ENCODE measurements at places on chromosomes 3 and 15.

DNA sequence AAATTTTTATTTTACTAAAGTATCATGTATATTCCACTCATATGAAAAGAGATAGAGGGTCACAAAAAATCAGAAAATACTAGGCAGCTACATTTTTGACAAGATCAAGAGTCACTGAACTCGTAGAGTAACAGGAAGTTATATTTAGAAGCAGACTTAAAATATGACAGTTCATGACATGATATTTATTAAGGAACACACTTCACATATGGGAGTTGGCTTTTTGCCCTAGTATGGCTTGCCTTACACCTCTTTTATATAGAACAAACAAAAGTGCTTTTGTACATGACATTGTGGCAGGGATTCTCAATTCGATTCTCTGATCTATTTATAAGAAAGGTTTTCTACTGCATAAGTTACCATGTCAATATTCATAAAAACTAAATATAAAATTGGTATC lies 80.1 kb upstream of the GBE1 start:
- no peak for DNase-seq

GRCh38 chr3:33639889-33640288 lies 78.2 kb downstream of the CLASP2 start:
- no peak for DNase-seq

GRCh38 chr3:66066963-66067617 lies 28.4 kb upstream of the MAGI1 start:
- DNase-seq: no peak

- no peak for DNase-seq
These were observed 26.4 kb downstream of the LARS2 start for GRCh38 chr3:45414823-45415222.

DNA sequence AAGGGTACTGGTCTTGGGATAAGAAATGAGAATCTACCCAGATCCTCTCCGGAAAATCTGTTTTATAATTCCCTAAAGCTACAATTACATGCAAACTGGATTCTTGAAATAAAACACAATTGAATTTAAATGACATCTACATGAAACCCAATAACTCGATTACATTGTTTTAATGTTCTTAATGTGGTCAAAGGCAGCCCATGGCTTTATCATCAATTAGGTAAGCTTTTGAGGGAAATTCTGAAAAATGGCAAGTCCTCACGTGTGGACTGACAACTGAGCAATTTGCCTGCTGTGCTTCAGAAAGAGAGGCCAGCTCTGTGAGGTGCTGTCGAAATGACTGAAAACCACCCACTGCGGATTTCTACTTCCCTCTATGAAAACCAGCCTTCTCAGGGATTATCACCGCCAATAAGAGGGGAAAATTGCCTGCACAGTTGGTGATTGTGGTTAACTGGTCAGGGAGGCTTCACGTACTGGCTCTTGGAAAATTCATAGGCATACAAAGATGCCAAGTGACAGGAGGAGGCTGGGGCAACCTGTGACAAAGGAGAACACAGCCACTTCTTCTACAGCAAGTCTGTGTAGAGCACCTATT lies 200.8 kb upstream of the SLCO3A1 start:
- DNase-seq: no peak

Measured in T1000 (cell line).